ENCODE measurements at places on chromosomes 11 and 22.

GRCh38 chr22:31241200-31241599, 29.1 kb downstream of the LIMK2 start:
- DNase-seq: no peak

- DNase-seq: no peak
Measured at GRCh38 chr11:28632338-28632737, 524.1 kb downstream of the METTL15 start.

GRCh38 chr11:1890856-1891830, 552 bp downstream of the PRR33 start:
- DNase-seq: no peak

DNA sequence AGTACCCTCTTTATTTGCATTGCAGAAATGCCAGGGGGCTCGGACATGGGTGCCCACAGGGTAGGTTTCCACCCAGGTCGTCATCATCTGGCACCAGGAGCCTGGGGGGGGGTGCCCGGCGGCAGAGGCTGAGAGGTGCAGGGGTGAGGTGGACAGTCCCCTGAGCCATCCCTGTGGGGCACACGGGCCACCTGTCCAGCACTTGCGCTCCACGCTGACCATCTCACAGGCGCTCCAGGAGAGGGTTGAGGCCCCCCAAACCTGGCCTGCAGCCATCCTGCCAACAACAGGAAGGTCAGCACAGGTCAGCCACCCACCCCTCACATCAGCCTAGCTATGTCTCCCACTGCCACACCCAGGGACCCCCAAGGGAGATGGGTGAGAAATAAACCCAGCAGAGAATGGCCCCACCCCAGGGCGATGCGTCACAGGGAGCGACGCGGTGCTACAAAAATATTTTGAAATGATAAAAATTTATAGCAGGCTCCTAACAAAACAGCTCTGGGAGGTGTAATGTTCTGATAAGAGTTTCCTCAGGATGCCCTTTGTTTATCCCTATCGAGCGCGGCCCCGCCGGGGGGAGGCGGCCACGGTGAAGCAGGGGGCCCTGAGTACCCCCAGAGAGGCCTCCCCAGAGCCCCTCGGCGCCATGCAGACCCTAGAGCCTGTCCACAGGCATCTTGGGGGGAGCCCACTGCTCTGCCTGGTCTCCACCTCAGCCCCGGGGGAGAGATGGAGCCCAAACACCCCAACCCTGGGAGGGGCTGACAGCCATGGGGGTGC, 21.0 kb upstream of the GNB1L start:
- no peak for DNase-seq

- no peak for DNase-seq
Measured at GRCh38 chr11:76835928-76836612, 24.6 kb upstream of the ACER3 start.

- DNase-seq: no peak
Measured at GRCh38 chr11:115539844-115540243, 35.6 kb upstream of the CADM1 start.

DNA sequence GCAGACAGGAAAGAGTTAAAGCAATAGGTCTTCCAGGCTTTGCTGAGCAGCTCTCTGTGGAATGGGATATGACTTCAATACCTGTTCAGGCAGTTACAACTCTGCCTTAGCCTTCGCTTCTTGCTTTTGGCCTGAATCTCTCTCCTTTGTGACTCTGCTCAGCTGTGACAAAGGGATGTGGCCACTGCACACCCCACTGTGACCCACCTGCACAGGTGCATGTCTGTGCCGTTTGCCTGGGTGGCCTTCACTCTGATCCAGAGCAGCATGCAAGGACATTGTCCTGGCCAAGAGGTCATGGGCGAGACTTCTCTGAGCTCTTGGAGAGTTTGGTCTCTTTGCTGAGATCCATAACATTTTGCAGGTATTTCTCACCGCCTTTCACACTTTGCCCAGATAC, 891.3 kb downstream of the BRD1 start:
- DNase-seq: no peak

DNA sequence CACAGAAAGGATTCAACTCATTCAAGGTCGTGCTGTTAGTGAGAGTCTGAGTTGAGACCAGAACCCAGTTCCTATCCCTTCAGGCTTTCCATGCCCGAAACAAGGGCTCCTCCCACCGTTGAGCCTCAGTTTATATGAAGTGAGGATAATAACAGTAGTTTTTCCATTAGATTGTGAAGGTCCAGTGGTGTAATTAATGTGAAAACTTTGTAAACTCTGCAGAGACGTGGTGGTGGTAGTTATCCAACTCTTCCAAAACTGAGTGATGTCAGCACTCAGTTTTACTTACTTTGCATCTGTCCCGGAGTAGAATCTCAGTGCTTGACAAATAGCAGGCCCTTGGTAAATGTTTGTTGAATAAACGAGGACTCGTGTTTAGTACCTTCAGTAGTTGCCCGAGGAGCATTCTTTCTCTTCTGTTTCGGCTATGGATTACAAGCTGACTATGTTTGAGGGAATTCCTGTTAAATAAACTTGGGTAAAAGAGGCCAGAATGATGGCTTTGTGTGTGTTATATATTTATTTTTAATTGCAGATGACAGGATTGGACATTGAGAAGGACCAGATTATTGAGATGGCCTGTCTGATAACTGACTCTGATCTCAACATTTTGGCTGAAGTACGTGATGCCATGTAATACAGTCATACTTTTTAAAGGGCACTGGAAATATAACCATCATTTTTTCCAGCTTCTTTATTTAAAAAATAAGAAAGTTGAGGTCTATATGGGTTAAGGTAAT, 1.0 kb downstream of the REXO2 start:
- DNase-seq: no peak
